CD4-positive, alpha-beta T cell treated with Interferon gamma for 1 hour (primary cell): ENCODE measurements at places on chromosomes 12 and 14.

DNA sequence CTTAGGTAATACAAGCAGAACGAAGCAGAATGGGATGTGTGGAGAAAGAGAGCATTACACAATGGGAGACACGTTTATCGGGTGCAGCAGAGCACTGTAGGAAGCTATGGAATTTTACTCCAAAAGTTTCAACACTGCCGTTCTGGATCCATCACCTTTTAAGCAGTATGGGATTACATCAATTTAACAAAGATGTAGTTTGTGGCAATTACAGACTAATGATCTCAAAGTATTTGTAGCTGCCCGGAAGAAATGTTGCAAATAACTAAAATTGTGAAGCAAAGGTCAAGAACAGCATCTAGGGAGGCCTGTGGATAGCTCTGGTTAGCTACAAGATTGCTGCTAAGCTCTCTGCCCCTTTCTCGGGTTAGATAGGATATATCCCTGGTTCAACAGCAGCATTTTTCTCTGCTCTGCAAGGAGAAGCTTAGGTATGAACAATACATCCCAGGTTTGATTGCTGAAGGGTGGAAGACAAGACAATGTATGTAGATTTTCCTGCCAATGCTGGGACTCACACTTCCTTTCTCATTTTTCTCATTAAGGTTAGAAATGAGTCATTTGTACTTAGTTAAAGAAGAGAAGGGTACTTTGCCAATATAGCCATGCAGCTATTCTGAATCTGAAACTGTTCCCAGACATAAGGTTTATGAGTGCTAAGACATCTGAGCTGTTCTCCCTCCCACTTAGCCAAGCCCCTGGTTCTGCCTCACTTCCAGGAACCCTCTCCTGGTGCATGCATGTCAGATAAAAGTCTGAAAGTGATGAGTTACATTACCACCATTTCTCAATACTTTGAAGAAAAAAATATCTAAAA lies 75.0 kb upstream of the HIF1A start:
- DNase-seq: no peak

DNA sequence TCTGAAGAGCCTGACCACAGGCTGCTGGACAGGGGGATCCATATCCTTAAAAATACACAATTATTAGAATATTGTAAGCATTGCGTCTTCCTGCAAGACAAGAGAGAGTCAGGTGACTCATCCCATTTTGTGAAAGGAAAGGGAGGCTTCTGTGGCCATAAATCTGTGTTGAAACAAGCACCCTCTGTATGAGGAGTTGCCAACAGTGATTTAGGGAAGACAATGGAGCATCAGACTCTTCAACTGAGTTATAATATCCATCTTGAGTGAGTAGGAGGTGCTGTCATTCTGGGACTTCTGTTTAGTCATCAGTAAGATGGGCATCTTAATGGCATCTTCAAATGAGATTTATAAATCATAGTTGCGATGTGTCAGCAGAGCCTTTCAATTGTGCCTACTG lies 554.5 kb downstream of the AACS start:
- no peak for DNase-seq

- DNase-seq: no peak
These were observed 20.9 kb upstream of the GNS start for GRCh38 chr12:64780132-64780530.

- no peak for DNase-seq
These were observed 22.5 kb downstream of the SDS start for GRCh38 chr12:113381220-113381619.

GRCh38 chr14:43900173-43900655 lies 606.9 kb downstream of the FSCB start:
- DNase-seq: no peak

- no peak for DNase-seq
These were observed 24.7 kb upstream of the NPFF start for GRCh38 chr12:53532021-53532420.

DNA sequence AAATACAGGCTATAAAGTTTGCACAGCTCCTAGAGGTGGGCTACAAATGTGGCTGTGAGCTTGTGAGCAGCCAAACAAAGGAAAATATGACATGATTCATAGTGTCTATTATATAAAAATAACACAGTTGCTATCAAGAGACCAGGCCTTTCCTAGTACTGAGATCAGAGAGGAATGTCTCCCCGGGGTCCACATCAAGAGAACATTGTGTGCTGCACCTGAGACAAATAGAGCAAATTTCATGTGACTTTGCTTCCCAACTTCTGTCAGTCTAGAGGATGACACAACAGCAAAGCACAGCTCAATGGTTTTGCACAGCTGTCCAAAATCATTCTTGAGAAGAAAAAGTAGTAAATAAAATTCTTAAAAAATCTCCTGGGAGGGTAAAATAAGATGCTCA lies 297.5 kb upstream of the PRKD1 start:
- no peak for DNase-seq

DNA sequence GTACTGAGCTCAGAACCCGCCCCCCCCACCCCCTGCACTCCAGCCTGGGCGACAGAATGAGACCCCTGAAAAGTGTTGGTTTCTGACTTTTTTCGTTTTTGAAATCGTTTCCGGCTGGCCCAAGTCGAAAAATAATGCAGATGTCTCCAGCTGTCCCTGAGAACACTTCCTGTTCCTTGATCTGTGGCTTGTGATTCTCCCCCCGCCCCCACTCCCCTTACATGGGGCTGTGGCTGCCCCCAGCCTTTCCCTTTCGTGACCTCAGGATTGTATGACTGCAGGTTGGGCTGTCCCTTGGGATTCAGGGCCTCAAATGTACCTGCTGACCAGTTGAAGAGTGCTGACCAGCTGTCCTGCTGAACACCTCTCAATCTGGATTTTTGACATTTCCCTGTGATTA lies 34.1 kb downstream of the NOC4L start:
- no peak for DNase-seq

GRCh38 chr14:102474934-102475333 lies 34.6 kb downstream of the ANKRD9 start:
- DNase-seq: no peak

DNA sequence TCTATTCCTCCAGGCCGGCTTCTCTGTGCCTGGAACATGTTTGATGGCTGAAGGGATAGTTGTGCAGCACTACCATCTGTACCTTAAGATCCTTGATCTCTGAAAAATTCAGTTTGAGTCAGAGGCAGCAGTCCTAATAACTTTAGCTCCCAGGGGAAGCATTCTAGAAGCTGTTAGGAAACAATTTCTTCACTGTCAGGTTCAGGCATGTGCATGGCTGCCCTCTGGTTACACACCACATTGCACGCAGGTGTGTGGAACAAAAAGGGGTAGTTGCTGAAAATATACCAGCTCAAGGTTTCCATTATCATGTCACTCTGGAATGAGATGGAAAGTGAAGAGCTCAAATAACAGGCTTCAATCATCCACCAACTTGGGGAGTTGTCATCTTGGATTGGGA lies 80.1 kb downstream of the CHST11 start:
- no peak for DNase-seq

DNA sequence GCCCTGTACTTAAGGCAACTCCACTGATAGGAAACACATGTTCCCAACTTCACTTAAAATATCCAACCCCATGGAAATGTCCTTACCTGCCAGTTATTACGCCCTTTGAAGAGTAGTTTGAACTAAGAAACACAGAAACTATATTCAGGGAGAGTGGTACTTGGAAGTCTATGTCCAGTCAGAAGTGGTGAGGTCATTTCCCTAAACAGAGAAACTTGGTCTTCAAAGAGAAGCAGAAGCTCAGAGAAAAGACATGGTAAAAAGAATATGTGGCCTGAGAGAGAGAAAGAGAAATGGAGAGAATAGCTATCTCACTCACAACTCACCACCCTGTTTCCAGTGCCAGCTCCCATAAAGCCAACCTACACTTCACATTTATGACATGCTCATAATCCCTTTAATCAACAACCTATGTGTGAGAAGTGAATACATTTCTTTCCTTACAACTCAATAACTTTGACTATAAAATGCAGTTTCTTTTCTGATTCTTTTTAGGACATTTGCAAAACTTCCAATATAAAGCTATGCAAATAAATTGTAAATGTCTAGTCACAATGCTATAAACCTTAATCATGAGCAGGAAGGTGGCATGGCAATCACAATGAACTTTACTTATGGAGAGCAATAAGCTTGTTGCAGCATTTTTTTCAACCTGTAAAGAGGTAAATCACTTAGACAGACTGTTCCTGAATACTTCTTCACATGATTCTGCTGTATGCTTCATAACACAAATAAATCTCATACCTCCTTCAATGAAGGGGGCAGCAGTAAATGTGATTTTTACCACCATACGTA lies 67.1 kb downstream of the CPNE8 start:
- DNase-seq: no peak

GRCh38 chr12:26520869-26521268 lies 312.1 kb downstream of the ITPR2 start:
- DNase-seq: no peak

- DNase-seq: no peak
These were observed 207.4 kb downstream of the TMEM132D start for GRCh38 chr12:129696405-129696804.

- no peak for DNase-seq
These were observed 180.7 kb upstream of the NRXN3 start for GRCh38 chr14:77989441-77989991.

DNA sequence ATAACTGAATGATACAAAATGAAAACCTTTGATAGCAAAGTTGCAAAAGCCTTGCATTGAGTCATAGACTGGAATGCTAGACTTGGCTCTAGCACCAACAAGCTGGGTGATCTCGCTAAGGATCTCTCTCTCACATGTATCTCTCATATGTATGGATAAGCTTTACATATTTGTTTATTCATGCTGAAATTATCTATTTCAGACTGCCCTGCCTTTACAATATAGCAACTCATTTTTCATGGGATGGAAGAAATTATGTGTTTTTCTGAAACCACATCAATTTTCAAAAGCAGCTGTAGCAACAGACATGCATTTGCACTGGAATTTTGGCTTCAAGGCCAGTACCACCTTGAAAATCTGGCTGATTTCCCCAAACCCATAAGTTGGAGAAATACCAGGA lies 11.4 kb downstream of the RERG start:
- no peak for DNase-seq

DNA sequence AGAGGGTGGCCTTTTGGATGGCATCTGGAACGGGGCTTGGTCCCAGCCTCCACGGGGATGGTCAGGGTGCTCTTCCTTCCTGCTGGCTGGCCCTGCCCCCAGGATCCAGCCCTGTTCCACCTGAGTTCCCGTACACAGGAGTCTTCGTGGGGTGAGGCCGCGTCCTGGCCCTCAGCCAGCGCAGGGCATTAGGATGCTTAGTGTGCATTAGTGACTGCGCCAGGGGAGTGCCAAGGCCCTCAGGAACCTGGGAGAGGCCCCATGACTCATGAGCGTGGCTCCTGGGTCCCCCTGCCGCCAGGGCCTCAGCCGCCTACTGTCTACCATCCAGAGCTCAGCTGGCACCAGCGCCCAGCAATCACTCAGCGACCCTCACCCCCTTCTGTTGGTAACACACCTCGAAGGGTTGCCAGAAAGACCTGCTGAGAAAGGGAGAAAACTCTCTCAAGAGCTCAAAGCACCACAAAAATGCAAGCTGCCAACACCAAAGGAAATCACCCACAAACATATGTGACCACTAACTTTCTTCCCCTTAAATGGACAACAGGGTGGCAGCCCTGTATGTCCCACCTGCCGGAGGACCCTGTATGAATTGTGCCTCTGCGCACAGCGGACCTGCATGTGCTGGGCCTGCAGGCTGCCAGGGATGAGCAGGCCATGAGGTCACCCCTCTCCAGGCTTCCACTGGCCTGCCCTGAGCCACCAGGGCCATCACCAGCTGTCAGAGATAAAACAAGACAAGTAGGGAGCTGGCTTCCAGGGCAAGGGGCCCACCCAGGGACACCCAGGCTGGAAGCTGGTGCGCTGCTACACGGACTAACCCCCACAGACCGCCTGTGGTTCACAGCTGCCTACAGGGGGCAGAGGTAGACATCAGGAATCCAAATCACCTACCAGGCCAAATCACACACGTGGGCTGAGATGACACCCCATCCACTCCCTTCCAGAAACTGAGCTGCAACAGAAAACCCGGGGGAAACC lies 28.7 kb downstream of the CCDC85C start:
- DNase-seq: no peak

DNA sequence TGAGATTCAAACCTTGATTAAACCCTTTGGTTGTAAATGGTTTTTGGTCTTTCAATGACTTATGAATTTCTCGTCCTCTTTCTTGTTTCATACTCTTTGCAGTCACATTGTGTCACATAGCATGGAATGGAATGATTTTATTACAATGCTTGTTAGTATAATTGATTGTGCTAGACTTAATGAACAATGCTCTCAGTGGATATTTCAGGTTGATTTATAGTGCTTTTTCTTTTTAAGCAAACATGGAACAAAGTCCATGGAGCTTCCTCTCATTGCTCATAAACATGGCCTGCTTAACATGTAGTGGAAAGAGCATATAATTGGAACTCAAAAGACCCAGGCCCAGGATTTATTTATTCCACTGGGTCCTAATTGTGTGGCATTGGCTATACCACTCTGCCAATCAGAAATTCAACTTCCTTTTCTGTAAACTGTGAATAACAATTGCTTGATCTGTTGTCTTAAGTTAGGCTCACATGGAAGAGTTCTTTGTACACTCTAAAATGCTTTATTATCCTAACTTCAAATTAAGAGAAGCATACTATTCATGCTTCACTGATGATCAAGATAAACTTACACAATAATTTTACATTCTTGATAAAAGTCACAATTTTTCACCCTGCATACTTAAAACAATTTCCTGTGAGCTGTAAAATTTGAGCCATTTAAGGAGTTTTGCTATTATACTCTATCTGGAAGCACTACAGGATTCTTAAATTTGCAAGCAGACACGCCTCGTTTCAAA lies 370.5 kb upstream of the PDE3A start:
- no peak for DNase-seq

GRCh38 chr14:103541709-103542604 lies 13.0 kb downstream of the TRMT61A start:
- DNase-seq: no peak

DNA sequence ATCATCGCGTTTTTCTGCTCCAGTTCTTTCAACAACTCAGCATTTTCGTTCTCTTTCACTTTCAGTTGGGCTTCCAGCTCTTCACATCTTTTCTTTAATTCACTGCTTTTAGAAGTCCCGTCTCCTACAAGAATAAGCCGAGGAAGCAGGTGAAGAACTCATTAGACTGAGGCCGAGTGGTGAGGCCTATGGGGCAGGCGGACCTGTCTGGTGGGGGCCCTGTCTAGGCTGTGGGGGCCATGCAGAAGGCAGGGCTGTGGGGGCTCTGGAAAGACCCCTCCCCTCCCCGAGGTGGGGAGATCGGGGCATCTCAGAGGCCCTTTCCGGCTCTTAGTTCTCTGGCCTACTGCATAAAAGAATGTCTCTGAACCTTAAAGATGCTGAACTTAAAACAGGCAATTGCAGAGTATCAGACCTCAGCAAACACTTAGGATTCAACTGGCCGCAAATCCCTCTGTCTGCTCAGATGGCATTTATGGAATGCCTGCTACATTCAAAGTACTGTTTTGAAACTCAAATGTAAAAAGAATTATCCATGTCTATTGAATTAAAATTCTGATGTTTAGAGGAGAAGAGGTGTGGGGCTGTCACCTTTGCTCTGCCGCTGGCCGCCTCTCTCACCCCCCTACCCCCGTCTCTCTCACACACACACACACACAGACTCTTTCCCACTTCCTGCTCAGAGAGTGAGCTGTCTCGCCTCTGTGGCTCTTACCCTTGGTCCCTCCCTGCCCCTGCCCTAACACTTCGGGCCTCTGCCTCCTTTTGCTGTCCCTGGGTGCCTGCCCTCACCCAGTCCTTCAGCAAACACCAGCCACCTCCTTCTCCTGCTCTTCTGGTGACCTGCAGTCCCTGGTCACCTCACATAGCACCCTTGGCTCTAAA lies 34.7 kb downstream of the CCDC92 start:
- DNase-seq: peak; percentile 58

- no peak for DNase-seq
These were observed 443 bp downstream of the DNAL1 start for GRCh38 chr14:73645248-73645610.

GRCh38 chr12:54394281-54394719 lies 9.8 kb upstream of the ZNF385A start:
- DNase-seq: no peak
